ENCODE measurements at places on chromosomes 7 and 10.

DNA sequence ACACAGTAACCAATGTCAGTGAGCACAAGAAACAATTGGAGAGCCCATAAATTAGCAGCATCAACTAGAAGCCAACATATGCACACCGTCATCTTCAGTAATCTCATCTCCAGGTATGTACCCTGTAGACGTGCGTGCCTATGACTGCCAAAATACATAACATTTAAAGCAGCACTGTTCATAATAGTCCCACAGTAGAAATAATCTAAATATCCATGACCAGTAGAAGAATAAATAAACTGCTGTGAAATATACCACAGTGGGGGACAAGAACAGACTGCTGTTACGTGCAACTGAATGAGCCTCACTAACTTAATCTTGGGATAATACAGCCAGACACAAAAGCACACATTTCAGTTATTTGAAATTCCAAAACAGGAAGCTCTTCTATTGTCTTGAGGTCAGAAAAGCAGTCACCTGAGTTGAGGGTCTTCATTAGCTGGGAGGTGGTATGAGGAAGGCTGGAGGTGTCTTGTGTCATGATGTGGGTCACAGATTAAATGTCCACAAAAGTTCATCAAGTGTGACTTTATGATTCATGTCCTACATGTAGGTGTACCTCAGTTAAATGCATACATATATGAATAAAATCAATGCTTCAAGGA, 454.2 kb upstream of the AKR1E2 start:
- DNase-seq, result no peak

DNA sequence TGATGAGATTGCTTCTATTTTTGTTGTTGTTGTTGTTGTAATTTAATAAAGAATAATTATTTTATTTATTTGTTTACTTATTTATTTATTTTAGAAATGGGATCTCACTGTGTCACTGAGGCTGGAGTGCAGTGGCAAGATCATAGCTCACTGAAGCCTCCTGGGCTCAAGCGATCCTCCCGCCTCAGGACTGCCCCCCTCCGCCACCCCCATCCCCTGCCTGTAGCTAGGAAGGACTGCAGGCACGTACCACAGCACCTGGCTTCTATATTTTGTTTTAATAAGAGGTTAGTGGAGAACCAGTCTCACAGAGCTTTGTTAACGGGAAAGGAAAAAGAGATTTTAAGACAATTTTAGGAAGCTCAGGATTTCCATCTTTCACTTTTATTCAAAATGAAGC, 19.5 kb upstream of the SMC3 start:
- DNase-seq, result no peak

- DNase-seq, result peak; percentile 50
Measured at GRCh38 chr10:3045471-3046209, 21.7 kb upstream of the PFKP start.

GRCh38 chr10:120657371-120657770, 193.8 kb upstream of the WDR11 start:
- DNase-seq, result no peak

DNA sequence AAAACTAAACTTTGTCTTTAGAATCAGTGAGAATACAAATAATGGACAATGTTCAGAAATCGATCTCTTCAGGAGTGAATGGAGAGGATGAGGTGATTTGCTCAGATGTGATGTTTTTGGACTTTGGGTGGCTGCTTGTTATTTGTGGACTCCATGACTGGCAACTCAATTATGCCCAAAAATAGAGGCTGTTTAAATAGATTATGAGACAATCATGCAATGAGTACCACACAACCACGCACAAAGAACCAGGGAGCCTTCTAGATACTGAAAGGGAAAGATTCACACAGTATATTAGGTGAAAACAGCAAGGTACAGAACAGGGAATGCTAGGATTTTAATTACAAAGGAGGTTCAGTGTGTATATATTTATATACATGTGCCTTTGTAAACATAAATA, 141.3 kb upstream of the ANK3 start:
- no peak for DNase-seq

All from NCI-H460 (cell line).